NCI-H2029 (cell line): ENCODE measurements at places on chromosomes 3 and 15.

DNA sequence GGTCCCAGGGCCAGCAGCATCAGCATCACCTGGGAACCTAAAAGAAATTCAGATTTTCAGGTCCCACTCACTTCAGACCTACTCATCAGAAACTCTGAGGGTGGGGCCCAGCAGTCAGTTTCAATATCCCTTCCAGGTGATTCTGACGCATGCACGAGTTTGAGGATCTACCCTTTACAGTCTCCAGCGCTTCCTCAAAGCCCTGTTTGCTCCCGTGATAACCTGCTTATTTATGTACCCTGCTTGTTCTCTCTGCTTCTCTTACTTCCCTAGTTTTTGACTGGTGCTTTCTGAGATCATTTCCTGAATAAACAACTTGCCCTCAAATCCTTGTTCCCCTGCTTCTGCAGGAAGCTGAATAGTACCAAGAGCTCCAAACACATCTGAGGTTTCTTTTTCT is 245.3 kb downstream of the ZNF621 start:
- no peak for DNase-seq

- no peak for DNase-seq
Measured at GRCh38 chr3:79253704-79254103, 514.1 kb downstream of the ROBO1 start.

GRCh38 chr3:156816091-156816793 is 9.9 kb upstream of the LEKR1 start:
- peak; percentile 43 for DNase-seq

DNA sequence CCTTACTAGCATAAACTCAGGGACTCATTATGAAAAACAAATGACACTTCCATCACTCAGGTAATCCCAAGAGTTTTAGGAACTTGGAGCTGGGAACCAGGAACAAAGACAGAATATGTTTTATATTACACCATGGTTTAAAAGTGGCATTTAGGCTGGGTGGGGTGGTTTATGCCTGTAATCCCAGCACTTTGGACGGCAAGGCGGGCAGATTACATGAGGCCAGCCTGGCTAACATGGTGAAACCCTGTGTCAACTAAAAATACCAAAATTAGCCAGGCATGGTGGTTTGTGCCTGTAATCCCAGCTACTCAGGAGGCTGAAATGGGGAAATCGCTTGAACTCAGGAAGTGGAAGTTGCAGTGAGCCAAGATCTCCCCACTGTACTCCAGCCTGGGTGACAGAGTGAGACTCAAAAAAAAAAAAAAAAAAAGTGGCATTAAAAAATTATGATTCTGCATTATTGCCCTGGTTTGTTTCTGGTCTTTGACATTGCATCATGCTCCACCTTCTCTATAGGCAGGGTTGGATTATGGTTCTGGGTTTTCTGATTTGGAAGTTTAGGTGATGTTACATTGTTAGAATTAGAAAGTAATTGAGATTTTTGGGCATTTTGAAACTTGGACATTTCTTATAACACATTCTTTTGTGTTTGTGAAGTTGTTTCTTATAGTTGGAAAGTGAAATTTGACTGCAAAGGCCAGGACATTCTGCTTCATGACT is 19.0 kb downstream of the SQOR start:
- DNase-seq: no peak

DNA sequence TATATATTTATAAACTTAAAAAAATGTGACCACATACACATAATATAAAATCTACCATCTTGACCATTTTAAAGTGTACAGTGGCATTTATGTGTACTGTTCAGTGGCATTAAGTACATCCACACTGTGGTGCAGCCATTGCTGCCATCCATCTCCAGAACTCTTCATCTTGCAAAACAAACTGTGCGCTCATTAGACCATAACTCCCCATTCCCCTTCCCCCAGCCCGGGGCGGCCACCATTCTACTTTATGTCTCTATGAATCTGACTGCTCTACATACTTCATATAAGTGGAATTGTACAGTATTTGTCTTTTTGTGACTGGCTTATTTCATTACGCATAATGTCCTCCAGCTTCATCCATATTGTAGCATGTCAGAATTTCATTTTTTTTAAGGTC is 47.8 kb downstream of the CTXND1 start:
- no peak for DNase-seq

DNA sequence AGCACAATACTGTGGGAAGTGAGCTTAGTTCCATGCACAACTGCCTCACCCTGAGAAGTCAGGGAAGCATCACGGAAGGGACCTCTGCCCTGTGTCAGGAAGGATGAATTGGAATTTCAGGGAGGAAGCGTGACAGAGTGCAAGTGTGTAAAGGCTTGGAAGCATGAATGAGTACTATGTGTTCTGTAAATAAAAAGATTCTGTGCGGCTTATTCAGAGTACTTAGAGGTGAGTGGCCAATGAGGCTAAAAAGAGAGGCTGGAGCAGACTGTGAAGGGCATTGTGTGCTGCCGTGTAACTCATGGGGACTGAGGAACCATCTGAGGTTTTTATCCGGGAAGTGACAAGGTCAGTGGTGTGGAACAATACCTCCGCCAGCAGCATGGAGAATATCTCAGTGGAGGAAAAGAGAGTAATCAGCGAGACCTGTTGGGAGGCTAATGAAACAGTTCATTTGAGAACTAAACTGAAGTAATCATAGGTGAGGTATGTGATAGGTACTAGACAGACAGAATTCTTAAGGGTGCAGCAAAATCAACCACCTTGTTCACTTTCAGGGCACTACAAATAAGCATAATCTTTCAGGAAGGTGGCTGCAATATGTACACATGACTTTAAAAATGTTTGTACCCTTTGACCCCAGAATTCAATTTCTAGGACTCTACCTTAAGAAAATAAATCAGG is 64.9 kb upstream of the SPRED1 start:
- DNase-seq: no peak

GRCh38 chr15:87843312-87843711 is 413.2 kb downstream of the NTRK3 start:
- DNase-seq: no peak

DNA sequence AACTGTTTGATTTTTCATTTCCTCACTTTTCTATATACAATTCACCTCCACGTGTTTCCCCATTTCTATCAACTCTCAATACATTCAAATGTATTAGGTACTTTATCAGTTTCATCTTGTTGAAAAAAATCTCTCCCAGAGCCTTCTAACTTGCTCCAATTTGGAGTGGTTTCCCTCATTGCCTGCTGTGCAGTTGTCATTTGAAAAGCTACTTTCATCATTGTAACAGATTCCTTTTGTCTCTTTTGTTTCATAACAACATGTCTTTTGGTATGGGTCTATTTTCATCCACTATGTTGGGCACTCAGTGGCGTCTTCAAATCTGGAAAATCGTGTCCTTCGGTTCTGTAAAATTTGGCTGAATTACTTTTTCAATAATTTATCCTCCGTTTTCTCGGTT is 75.0 kb downstream of the NR2E3 start:
- DNase-seq: no peak

DNA sequence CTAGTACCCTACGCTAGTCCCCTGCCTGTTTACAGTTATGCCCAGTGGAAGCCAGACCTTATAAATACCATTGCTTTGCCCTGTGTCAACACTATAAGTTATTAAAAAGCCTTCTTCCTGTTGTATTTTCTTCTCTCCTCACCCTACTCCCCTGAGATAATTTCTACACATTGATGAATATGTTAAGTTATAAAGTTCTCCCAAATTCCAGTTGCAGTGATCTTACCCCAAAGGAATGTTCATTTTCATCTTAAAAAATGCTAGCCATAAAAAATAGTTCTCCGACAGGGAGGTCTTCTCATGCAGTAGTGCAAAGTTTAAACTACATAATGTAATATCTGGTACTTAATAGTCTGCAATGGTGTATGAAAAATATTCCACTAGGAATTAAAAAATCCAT is 58.6 kb downstream of the MAP2K5 start:
- no peak for DNase-seq

- DNase-seq: peak; percentile 61
Measured at GRCh38 chr15:29677871-29678461, 144.3 kb downstream of the TJP1 start.

- DNase-seq: no peak
Measured at GRCh38 chr3:80770106-80771074, 991.1 kb downstream of the GBE1 start.

DNA sequence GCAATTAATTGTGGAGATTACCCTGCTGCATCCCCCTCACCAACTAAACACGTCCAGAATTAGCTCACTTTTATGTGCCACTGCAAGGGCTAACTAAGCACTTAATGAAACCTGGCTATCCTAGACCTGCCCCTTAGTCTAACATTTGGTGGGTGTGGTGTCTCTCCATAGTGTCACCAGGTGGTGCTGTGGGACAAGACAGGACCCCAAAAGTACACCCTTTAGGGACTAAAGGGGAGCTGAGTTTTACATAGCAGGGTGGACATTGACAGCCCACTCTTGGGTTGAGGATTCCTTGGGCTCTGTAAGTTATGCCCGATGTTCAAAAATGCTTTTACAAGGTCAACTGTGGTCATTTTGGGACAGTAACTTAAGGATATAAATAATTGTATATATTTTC is 5.7 kb downstream of the DUT start:
- DNase-seq: no peak

- no peak for DNase-seq
Measured at GRCh38 chr3:192812743-192813383, 85.5 kb upstream of the FGF12 start.

- no peak for DNase-seq
Measured at GRCh38 chr15:62257996-62258521, 93.0 kb upstream of the C2CD4B start.

DNA sequence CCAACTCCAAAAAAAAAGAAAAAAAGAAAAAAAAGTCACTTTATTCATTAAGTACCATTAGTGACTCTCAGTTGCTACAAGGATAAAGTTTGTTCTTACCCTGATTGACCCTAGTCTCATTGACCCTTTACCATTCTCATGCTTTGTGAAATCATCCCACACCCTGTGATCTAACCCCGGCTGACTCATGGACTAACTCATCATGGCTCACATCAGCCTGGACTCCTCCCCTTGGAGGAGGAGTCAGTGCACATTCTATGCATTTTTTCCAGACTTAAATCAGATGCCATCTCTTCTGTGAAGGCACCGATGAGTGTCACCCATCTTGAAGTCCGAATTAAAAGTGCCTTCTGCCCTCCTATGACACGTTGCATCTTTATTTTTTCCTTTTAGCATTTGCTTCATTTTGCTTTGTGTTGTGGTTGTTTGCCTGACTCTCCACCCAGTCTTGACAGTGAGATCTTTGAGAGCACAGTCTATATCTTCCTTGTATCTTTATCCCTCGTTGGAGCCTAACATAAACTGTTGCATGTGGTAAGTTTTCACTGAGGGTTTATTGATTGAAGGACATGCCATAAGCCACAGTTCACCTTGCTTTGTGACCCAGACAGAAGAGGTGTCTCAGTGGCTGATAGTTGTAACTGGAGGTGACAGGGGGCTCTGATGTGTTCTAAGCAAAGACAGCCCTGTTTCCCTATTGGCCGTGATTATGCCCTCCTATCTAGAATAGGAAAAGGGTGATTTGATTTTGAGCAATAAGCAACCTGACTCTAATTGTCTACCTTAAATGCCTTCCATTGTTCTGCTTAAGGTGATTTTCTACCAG is 72.1 kb downstream of the IL1RAP start:
- no peak for DNase-seq

DNA sequence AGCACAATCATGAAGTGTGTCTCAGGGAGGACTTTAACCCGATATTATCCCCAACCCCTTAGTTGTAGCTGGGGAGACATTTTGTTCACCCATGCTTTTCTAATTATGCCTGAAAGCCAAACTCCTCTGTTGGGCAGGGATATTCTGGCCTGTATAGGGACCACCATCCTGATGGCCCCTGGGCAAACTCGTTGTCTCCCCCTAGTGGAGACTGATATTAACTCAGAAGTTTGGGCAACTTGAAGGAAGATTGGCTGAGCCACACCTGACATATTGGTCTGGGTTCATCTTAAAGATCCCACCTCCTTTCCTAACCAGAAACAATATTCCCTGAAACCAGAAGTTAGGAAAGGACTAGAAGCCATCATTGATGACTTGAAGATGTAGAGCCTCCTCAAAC is 42.3 kb downstream of the TM4SF18 start:
- DNase-seq: peak; percentile 10

- DNase-seq: no peak
Measured at GRCh38 chr15:31453558-31454318, 127.1 kb downstream of the KLF13 start.

DNA sequence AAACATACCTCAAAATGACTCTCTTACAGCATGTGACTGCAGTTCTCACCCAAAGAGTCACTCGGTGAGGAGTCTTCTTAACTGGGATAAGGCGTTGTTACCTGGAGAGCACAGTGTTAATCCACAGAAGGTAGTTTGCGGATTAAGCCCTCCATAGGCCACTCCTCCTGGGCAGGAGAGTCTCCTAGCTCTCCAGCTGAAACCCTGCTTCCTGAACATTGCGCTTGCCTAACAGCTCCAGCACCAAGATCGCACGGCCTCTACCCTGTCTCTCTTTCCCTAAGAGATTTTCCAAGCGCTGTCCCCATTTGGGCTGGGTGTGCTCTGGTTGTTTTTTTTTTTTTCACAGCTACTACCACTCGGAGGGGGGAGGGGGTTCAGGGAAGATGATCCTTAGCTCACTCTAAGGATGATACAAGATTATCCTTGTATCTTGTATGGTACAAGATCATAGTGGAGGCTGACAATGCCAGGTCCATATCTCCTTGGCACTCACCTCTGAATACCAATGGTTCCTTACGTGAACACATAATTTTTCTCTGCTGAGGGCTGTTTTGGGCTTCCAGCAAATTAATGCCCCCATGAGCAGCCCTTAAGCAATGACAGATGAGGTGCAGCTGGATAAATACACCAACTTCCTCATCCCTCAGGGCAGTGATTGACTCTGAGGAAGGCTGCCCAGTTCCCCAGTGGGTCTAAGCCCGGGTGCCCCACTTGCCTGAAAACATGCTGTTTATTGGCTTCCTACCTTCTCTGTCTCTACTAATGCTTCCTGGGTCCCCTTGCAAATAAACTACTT is 185.2 kb upstream of the TSC22D2 start:
- no peak for DNase-seq

DNA sequence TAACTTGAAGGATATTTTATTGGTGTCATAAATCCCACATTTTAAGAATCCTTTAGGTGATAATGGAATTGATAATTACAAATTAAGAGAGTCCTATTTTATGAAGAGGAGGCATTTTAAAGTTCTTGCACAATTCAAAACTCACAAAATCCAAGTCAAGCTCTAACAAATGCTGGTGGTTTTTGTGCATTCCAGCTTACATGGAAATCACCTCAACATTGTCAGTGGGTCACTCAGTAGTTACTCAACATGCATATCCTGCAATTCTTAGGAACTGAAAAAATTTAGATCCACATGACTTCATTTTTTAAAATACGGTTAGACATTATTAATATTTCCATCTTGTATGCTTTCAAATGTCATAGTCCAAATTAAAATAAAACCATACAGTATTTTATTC is 487.2 kb downstream of the CNTN3 start:
- no peak for DNase-seq

GRCh38 chr3:186950402-186951093 is 20.2 kb downstream of the ST6GAL1 start:
- DNase-seq: no peak

DNA sequence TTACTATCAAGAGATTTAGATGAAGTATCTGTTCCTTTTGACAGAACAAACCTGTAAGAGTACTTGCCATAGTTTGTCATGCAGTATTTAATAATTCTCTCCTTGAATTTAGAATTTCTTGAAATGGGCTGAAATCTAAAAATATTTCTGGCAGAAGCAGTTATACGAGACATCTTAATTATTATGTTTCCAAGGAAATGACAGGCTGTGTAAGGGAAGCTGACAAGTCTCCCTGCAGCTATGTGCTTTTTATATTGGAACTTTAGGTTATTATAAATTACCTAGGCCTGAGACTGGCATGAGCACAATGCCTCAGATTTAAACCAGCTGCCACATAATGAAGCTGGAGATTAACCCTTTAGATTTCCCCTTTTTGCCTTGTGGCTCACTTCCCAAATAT is 365.0 kb upstream of the EPHA6 start:
- no peak for DNase-seq
